ENCODE measurements at places on chromosomes 16 and 17.
A peak's percentile ranks its signal among the peaks of the same experiment; 100 is the strongest.

DNA sequence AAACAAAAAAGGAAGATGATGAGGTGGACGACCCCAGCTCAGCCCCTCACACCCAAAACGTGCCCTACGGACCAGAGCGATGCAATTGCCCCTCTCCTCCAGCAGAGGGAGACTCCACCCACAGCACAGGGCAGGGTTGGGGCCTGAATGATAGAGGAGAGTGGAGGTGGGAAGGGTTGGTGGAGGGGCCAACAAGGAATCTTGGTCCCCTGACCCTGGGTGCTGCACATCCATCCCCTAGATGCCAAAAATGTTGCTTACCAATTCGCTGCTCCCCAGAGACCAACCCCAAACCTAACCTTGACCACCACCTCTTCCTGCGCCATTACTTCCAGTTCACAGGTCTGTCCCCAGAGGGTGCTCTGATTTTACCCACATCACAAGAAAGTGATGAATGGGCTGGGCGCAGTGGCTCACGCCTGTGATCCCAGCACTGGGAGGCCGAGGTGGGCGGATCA lies 12.9 kb downstream of the P2RX5 start:
- DNase-seq, result peak; percentile 71

DNA sequence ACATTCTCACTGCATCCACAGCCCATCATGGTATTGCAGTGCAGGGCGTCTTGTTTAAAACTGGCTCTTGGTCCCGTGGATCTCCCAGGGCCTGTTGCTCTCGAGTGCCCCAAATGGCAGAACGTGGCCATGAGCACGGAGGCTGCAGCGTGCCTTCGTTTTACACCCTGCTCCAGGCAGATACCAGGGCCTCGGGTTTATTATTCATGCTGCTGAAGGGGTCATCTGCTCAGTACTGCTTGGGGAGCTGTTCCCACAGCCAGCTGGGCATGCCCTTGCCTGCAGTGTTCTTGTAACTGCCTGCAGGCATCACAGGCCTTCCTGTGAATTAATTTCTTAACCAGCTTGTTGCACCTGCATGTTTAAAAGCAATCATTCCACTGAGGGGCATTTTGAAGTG lies 129.7 kb upstream of the CHMP6 start:
- DNase-seq, result peak; percentile 51

GRCh38 chr16:30921748-30922419 lies 1.5 kb upstream of the FBXL19 start:
- DNase-seq, result peak; percentile 86

GRCh38 chr16:82651921-82652601 lies 25.3 kb downstream of the CDH13 start:
- no peak for DNase-seq

DNA sequence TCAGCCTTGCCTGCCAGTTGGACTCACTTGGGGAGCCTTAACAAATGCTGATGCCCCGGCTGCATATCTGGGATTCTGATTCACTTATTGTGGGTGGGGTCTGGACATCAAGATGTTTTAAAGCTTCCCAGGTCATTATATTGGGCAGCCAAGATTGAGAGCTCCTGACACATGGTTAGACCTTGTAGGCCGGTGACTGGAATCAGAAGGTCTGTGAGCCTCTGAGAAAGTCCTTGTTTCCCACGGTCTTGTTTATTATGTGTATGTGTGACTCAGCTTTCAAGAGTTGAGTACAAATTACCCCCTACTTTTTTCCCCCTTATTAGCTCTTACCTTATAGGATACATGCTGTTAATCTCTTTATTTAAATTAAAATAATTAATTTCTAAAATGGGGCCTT lies 103.5 kb downstream of the ABCC1 start:
- no peak for DNase-seq

DNA sequence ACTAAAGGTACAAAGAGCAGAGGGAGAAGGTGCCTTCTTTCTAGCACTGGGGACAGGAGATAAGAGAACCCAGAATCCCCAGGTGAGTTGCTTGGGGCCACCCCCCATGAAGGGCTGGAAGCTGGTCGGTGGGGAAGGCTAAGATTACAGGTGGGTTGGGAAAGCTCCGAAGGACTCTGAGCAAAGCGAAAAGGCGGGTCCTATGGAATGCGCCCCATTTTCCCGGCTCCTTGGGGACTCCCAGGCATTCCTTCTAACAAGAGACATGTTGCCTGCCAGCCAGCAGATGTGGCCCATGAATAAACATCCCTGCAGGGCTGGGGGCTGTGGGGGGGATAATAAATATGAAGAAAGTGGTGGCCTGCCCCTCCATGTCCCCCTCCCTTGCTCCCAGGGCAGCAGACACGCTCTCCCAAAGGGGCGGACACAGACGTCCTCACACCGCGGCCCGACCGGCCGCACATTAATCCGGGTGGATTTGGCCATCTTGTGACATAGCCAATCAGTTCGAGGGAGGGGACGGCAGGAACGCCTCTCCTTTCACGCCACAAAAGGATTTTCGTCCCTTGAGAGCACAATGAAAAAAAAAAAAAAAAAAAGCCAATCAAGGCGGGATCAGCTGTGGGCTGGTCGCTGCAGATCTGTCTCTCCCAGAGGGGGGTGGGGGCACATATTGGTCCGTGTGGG lies 98.5 kb downstream of the SOX9 start:
- no peak for DNase-seq

- no peak for DNase-seq
These were observed 23.8 kb downstream of the ENGASE start for GRCh38 chr17:79098282-79098867.

- DNase-seq, result peak; percentile 86
These were observed 768 bp upstream of the TBX6 start for GRCh38 chr16:30092373-30093010.
